Dermis microvascular lymphatic vessel endothelial cell (primary cell): ENCODE measurements at places on chromosomes 2 and 18.

DNA sequence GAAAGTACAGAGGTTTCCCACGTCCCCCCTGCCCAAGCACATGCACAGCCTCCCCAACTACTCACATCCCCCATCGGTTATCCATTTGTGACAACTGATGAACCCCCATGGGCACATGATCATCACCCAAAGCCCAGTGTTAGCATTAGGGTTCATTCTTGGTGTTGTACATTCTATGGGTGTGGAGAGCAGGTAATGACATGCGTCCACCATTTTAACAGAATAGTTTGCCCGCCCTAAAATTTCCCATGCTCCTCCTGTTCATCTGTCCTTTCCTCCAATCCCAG lies 74.3 kb downstream of the LONRF2 start:
- no peak for DNase-seq

DNA sequence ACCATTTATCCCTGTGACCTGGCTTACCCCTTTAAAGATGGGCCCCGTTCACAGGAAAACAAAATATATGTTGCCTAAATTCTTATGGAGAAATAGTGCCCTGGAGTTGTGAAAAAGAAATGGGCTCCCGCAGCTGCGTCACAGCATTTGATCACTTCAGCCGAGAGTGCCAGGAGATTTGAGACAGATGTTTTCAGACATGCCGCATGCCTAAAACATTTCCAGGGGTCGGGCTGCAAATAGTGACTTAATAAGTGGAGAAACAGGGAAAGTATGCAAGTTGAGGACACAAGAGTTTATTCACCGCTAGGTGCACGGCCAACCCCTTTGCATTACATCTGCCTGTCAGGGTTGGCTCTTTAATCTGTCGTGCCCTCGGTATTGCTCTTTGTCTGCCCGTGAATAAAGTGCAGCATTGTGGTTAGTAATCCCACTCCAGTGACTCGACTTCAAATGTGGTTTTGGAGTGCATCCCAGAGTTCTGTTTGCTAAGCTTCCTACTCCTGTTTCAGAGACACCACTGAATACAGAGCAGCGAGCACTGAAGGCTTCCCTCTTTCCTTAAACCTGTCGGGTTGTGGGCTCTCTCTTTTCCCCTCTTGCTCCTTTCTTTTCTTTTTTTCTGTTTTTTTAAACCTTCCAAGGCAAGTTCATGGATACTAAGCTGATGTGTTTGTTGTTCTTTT lies 187.5 kb downstream of the LTBP1 start:
- peak; percentile 18 for DNase-seq

DNA sequence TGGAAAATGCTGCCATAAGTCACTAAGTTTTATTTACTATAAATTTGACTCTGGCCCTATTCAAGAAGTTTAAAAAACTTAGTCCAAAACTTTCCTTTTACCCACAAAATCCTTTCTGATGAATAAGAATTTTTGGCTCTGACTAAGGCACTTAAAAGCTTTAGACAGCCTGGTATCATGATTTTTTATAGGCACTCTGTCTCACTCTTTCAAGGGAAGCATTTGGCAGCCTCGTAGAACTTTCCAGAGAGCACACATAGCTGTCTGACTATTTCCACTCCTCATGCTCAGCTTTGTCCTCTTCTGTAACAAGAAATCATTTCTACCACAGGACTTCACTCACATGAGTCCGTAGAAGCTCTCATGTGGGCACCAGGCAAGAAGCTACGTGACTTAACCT lies 32.3 kb upstream of the XDH start:
- no peak for DNase-seq

DNA sequence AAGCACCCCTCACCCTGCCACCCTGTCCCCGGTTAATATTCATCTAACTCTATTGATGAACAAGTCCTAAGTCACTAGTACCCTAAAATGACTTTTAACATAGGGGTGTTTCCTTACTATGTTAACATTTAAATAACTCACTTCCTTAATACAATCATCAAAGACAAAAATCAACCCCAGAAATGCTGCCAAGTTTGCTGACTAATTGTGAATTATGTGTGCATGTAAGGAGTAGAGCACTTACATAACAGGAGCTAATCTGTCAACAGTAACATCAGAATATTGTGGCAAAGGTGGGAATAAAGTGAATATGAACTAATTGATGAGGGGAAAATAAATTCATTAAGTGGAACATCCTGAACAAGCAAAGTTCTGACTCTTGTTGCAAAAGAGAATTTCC lies 81.4 kb upstream of the ERBB4 start:
- no peak for DNase-seq

GRCh38 chr18:63606526-63606925 lies 19.4 kb downstream of the SERPINB13 start:
- DNase-seq, result no peak

- DNase-seq, result no peak
These were observed 48.8 kb upstream of the PPM1B start for GRCh38 chr2:44119878-44120277.

- no peak for DNase-seq
These were observed 626.7 kb downstream of the IRS1 start for GRCh38 chr2:226172939-226173338.

GRCh38 chr18:13611142-13611600 lies 115.2 kb downstream of the FAM210A start:
- DNase-seq, result peak; percentile 93

DNA sequence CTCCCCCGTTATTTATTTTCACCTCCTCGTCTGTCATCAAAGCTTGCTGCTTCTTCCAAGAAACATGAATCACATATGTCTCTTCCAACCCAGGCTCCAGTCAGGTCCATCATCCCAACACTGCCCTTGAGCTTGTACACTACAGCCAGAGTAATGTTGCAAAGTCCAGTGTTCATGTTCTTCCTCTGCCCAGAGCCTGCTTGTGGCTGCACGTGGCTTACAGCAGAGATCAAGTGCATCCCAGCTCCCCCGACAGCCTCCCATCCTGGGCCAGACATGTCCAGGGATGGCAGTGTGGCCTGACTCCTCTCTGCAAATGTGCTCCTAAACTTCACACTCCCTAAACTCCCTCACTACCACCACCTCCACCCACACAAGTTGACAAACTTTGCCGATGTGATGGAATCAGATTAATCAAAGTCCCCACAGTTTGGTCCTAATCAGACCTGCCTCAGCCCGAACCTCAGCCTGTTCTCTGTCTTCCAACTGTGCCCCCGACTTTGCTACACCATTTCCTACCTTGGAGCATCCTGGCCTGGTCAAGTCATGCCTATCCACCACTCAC lies 54.2 kb upstream of the MAPRE3 start:
- DNase-seq, result no peak

DNA sequence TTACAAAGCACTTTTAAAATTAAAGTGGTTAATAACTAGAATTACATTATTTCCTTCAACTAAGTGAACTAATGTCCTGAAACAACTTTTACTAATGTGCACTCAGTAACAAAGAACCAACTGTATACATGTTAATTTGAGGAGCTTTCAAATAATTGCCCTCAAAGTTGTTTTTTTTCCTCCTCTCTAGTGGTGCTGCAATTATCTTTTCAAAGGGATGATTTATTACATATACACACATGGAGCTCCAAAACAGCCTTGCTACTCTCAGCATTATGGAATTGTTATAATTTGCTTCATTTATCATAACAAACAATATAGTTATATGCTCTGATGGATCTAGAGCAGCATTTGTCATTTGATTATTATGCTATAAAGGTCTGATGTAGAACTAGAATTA lies 246.3 kb upstream of the RASGRP3 start:
- no peak for DNase-seq
